ENCODE measurements at places on chromosomes 2 and 18.

GRCh38 chr2:64374686-64375085 is 79.3 kb upstream of the LGALSL start:
- no peak for DNase-seq

DNA sequence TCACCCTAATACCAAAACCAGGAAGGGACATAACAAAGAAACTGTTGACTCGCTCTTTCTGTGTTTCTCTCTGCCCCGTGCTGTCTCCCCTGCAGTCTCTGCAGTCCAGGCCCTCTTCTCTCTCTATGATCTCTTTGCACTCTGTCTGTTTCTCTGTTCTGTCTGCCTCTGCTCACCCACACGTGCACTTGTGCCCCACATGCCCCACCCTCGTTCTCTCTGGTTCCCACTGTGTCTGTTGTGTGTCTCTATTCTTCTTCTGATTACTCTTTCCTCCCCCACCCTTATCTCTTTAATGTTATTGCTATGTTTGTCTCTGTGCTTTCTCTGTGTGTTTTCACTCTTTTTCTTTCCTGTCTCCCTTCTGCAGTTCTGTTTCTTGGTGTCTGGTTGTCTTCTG is 54.0 kb downstream of the NAT8 start:
- DNase-seq, result no peak

- DNase-seq, result no peak
Observed at GRCh38 chr2:130764035-130764820, 8.9 kb downstream of the AMER3 start.

DNA sequence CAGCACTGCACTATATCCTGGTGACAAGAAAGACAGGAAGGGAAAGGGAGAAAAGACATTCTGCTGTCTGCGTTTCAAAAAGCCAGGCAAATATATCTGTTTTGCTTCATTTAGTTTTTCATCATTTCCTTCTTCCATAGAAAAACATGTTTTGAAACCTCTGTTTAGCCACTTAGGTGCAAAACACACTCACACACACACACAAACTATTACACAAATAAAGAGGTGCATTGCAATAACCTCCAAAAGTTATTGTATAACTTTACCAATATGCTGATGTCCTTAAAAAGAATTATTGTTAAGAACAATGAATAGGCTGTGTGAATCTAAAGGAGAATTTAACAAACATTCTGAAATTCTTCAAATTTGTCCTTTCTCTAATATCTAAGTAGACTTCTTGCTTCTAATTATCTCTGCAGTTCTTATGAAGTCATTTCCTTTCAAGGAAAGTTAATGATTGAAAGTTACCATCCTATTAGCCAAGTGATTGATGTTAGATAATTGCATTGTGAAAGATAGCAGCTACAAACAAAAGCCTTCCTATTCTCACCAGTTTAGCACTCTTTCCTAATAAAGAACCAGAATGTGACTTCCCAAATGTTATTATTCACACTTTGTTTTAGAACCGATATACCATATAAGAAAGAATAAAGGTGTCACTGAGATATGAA is 516.7 kb downstream of the KCNJ3 start:
- DNase-seq, result no peak

DNA sequence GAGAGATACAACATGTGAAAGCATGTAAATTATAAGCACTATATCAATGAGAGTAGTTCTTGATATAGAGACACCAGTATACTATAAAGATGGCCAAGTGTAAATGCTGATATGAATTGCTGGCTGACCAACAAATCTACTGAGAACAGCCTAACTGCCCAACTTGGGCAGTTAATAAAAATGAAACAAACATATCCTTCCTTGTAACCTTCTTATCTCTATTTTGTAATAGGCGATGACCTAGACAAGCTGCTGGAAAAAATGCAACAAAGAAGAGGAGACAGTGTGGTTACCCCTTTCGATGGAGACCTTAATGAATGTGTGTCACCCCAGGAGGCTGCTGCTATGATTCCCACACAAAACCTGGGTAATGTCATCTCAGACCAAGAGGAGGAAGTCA is 148.7 kb downstream of the ESCO1 start:
- DNase-seq, result no peak

DNA sequence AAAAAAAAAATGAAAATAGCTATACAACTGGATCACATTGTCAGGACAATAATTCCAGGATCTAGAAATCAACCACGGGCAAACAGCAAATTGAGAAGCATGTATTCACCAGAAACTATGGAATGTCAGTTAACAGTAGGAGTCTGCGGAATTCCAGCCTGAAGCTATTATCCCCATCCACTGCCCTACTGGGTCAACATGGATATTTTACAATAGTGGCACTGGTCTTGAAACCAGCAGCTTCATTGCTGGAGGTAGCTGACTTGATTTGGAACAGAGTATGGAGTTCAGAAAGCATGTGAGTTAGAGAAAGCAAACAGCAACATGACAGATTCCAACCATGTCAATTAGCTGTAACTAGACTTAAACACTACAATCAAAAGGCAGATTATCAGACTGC is 55.7 kb upstream of the PDE1A start:
- no peak for DNase-seq

- no peak for DNase-seq
Observed at GRCh38 chr2:224952936-224953657, 89.2 kb downstream of the DOCK10 start.

- DNase-seq, result no peak
Observed at GRCh38 chr2:169073211-169073962, 4.0 kb downstream of the DHRS9 start.

GRCh38 chr2:68741805-68742306 is 7.2 kb downstream of the ARHGAP25 start:
- no peak for DNase-seq

- no peak for DNase-seq
Observed at GRCh38 chr2:219059375-219059724, 1.4 kb downstream of the IHH start.

DNA sequence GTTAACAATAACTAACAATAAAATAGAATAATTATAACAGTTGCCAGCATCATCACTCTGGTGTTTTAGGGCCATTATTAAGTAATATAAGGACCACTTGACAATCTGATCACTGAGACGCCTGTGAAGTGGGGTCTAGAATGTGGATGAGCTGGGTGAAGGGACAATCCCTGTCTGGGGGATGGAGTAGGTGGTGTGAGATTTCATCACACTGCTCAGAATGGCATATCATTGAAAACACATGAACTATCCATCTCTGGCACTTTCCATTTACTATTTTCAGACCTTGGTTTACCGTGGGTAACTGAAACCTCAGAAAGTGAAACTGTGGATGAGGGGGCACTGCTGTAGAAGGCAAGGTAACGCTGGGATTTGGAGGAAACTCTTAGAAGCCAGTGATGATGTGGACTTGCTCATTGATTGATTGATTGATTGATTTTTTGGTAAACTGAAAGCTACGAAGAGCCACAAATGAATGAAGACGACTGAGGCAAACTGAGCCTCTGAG is 204.4 kb upstream of the TWIST2 start:
- DNase-seq, result no peak

DNA sequence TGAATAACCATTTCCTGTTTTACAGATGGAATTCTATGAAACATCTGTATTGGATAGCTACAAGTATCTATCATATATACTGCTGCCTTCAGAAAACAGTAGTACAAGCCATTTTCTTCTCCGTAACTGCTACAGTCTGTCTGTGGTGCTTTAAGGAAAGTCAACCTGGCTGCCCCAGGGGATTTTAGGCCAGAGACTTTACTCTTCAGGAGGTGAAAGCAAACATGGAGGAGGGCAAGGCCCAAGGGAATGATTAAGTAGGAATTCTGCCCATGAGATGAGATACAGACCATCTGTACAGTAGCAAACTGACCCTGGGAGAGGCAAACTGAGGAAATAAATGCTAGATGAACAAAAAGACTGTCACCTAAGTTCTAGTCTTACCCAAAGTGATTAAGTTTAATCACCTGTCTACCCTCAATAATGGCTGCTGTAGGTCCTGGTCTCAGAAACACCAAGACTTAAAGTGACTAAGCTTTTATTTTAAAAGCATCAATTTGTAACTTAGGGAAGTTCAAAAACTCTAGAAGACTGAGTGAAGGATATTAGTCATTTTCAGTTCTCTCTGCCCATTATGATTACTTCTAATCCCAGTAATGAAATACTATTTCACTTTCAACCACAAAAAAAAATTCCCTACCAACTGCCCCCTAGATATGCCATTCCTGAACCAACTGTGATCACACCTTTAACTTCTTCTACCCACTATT is 14.8 kb downstream of the MBD2 start:
- DNase-seq, result no peak

DNA sequence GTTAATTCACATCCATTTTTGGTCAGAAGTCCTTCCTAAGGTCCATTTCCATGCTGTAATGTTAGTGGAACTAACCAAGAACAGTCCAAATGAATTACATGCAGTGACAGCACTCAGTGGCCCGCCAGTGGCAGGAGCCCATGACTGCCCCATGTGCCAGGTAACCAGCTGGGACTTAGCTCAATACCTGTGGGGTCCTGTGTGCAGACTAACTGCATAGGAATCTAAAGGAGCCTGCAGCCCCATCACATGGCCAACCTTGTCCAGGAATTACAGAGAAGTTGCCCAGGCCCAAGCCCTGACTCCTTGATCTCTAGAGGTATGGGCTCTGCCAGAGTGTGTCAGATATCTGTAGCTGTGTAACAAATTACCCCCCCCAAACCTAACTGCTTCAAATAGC is 35.4 kb upstream of the GPR17 start:
- no peak for DNase-seq

GRCh38 chr2:144235050-144235449 is 284.9 kb downstream of the ZEB2 start:
- DNase-seq, result no peak

DNA sequence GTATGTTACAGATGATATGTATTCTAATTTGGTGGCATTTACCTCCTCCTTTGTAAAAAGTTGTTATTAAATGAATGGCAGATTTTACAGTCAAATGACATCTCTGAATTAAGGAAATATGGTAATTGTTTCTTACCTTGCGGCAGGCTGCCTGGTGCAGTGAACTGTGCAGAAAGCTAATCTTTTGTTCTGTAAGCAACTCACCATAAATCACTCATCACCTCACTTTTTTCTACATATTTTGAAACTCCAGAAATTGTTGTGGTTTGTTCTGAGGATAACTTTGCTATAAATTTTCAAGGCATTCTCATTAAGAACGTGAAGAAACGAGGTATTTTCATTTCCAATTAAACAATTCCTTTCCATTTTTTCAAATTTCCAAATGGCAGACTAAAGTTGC is 52.7 kb downstream of the ST6GAL2 start:
- no peak for DNase-seq

DNA sequence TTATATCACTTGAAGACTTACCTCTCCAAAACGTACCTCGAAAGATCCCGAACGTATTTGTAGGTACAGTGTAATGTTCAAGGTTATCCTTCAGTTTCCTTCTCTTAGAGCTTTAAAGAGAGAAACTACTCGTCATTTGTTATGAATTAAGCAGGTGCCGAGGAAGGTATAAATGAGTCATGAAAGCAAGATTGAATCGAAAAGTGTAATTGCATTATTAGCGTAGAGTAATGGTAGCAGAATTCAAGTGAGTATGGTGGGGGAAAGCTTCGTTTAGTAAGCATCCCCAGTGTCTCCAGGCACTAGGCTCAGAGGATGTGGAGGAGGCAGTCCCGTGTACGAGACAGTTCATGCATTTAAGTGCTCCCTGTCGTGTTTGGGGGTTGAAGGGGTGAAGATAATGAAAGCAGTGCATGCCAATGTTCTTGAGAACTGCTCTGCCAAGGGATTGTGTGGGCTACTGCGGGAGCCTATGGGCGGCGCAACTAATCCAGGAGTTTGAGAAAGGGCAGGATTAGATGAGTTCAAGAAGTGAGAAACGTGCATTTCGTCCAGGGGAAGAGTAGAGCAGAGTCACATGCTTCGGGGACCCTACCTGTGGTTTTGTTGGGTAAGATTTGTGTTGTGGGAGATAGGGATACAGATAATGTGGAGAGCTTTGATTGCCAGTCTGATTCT is 858 bp downstream of the POLR1B start:
- no peak for DNase-seq

DNA sequence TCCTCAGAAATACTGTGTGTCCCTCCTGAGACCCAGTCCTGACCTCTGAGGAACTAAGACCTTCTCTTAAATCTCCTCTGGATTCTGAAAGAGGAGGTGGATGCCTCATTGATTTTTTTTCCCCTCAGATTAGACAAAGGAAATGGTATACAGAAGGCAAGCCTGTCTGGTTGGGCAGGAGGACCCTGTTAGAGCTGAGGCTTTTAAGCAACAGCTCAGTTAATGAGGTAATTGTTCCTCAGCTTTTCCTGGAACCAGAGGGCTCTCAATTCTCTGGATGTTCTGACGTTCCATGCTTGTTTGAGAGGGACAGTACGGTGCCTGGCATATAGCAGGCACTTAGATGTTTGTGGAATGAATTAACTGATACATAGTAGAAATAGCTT is 61.7 kb upstream of the MCFD2 start:
- no peak for DNase-seq

DNA sequence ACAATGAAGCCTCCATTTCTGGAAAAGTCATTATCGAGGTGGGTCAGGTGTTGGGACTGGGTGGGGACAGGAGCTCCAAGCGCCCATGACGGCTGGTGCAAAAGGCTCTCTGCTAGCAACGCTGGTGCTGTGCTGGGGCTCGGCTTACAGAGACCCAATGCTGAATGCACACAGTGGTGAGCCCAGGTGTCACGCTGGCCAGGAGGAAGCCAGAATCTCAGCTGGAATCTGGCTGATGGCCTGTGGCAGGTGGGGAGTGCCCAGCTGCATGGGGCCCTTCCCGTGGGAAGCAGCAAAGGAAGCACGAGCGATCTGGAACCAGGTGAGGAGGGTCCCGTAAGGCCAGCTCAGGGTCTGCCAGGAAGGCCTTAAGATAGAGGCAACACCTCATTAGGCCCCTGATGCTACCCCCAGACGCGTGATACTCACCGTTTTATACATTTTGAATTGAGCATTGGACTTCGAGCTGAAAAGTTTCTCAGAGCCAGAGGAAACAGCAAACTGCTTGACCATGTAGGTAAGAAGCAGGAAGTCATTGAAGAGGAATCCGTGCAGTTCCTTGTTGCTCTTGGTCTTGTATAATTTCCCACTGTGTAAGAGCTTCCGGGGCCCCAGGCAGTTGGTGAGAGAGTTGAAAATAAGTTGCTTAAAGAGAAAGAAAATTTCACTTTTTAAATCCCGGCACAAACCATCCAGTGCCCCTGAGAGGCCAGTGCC is 34.7 kb downstream of the FAM228A start:
- no peak for DNase-seq

DNA sequence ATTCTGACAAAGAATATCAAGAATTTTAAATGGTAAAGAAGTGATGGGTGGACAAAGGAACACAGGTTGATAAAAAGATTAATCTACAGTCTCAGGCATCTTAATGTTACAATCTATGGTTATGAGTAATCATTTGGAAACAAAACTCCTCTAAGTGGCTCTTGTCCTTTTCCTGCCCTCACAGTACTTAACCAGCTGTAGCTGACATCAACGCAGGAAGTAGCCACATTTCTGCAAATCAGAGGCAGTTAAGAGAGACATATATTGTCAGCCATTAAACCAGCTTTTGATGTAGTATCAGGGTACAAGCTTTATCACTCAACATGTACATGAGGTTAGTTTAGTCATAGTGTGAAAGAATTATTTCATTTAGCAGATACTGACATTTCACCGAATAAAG is 244.6 kb downstream of the NR4A2 start:
- no peak for DNase-seq
